Stimulated activated CD4-positive, alpha-beta T cell treated with anti-CD3 and anti-CD28 coated beads, Interleukin-4, amount 100 ng/mL, for 24 hours (primary cell): ENCODE measurements at places on chromosomes 7 and 10.

- DNase-seq, result no peak
Observed at GRCh38 chr7:1080921-1081255, 7.0 kb upstream of the GPER1 start.

- no peak for DNase-seq
Observed at GRCh38 chr10:88070080-88070880, 206.9 kb downstream of the PTEN start.

DNA sequence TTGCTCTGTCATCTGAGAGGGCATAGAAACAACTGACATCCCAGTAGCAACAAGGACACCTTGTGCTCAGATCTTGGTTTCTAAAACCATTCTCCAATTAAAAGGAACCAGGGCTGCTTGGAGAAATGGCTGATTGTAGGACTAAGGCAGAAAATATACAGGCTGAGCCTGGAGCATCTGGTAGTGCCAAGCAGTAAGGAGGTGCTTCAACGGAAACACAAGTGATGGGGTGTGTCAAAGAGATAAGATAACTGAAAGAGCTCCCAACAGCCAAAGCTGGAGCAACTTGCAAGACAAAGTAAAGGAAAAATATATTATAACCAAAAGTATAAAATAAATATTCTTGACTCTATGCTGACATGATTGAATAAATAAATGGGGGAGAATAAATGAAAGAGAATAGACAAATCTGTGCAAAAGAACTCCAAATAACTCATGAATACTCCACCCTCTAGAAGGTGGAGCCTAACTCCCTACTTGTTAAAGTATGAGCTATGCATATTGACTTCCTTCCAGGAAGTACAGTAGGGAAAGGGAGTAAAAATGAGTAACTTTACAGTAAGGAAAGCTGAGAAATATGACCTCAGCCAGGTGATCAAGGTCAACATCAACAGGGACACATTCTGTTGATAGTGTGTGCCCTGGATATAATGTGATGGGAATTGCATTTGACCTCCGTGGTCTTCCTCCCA is 162.4 kb downstream of the NOC3L start:
- no peak for DNase-seq

DNA sequence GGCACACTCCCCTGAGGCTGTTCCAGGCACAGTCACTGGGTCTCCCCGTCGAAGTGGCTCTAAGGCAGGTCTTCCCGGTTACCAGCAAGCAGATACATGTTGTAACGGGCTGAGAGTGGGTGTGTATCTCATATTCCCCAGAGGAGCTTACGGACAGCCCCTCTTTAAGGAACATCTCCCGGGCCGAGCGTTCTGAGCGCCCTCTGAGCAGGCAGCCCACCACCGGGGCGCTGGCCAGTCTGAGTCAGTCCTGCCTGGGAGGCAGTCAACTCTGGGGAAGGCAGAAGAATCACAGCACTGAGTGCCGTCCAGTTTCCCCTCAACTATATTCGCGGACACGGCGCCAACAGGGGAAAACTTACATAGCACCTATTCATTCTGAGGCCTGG is 117.4 kb downstream of the LHPP start:
- no peak for DNase-seq

- no peak for DNase-seq
Observed at GRCh38 chr7:110105307-110105706, 985.6 kb upstream of the LRRN3 start.
